Kidney (tissue), 22 donors: ENCODE measurements at places on chromosomes 7 and 10. TPM values are rescaled to one million over a fixed set of nuclear protein-coding genes. Genes with fewer than 3 reads are reported as not detected.

DNA sequence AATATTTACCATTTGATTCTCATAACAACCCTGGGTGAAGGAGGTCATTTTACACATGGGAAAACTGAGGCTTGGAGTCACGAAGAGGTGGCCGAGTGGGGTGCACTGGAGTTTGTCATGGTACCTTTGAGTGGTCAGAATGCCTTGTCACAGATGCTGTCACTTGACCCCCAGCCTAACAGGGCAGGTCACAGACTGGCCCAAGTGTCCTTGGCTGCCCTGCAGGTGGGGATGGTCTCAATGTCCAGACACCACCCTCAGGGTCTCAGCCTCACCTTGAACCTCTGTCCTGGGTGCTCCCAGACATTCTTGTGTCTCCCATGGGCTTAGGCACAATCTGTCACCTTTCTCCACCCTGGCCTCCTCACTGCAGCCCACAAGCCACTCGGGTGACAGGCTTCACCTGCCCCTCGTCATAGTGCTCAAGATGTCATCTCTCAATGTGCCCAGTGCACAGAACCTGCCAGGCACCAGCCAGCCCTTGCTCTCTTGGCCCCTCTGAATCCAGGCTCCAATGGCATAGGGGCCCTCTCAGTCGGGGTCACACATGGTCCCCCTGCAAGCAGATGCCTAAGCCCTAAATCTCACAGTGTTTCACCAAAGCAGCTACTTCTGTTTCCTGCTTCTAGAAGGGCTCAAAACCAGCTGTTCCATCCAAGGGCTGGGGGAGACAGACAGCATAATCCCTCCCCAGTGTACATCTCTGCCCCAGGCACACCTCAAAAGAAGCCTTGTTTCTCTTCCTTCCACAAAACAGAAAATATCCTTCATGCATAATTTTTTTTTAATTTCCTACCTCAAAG lies 76.8 kb upstream of the NANOS1 start:
- DNase-seq: no peak

- no peak for DNase-seq
These were observed 111.9 kb upstream of the FAM20C start for GRCh38 chr7:80259-81067.

DNA sequence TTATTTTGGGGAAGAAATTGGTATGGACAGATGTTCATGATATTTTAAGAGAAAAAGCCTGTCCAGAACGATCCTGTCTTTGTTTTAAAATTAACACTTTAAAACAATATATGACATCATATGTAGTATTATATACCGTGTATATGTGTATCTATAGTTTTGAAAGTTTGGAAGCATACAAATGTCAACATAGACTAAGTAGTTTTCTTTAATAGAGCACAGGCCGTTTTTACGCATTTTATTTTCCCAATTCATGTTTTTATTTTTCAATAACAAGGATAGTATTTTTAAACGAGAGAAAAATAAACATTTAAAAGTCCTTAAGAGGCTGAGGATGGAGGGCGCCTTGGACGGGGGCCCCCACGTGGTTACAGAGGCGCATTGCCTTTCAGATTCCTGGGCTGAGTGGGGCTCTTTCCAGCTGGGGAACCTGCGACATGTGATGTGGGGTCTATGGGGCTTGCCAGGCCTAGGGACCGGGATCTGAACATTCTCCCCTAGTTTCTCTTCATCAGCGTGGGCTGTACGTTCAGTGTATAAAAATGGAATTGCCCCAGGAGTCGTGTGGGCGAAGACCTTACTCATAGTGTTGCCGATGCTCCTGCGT lies 127.8 kb upstream of the ZNF746 start:
- peak; percentile 89 for DNase-seq

DNA sequence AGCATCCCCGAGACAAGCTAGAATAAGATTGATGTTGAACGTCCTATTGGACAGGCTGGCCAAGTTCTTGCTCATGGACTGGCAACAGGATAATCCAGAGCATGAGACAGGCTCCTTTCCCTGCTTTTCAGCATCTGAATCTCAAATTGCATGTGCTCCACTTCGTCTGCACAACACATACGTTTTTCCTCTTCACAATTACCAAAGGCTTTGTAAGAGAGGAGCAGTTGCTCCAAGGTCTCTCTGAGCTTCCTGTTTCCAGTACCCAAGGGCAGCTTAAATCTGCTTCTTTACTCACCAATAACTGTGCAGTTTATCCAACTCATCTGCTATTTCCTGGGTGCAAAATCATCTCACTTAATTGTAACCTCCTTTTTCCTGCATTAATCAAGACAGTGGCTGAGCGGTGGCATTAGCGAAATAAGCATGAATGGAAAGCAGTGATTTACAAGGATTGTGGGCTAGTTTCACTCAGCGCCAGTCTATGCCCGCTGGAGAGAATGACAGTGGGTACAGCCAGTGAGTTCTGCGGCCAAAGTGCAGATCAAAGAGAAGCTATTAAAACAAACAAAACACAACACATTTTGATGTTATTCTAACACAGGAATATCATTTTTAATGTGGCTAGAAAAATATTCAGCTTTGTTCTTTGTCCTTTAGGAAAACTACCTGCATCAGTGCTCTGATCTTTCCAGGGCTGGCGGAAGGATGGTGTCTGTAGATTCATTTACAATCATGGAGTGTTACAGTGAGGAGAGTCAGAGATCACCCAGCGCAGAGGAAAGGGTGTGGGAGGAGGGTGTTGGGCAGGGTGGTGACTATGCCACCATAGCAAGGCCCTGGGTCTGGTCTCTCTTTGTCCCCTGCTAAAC lies 79.8 kb downstream of the CHN2 start:
- no peak for DNase-seq

WNT16 gene
- not detected for polyA plus RNA-seq
